ENCODE measurements at places on chromosomes 12 and 14. TPM values are rescaled to one million over a fixed set of nuclear protein-coding genes. Genes with fewer than 3 reads are reported as not detected.

DNA sequence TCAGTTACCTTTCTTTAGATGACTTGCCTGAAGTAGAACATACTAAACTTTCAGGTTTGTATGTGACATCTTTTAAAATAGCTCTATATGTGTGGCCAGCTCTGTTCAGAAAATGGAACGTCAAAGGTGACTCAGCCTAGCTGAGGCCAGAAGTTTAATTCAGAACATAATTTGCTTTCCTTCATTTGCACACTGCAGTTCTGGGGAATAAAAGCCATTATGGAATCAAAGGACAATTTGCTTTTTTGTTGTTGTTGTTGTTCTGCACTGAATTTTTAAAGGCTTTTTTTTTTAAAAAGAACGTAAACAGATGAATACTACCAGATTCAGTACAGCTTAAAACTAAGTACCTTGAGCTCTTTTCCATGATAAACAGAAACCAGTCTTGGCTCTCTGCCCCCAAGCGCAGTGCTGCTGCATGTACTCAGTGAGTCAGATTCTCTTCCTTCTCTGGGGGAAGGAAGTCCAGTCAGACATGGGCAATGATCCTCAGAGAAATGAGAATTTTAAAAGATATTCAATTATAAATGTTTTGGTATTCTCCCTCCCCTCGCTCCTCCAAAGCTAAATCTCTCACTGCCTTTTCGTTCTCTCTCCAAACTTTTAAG is 644.2 kb downstream of the NOVA1 start:
- DNase-seq, result peak; percentile 36

DNA sequence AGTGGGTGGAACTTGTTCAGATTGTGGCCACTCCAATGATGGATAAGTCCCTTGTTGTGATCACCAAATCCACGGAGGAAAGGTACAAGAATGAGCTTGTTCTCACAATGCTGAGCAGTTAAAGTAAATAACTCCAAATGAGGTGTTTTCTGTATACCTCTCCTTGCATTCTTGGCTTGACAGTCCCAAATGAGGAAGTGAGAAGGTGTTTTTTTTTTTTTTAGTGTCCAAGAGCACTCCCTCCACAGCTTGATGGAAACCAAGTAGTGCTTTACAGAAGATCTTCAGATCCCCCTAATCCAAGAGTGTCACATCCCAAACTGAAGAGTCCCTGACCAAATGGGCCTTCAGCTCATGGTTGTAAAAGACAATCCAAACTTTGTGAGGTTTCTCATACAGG is 153.6 kb downstream of the ATP23 start:
- no peak for DNase-seq

DNA sequence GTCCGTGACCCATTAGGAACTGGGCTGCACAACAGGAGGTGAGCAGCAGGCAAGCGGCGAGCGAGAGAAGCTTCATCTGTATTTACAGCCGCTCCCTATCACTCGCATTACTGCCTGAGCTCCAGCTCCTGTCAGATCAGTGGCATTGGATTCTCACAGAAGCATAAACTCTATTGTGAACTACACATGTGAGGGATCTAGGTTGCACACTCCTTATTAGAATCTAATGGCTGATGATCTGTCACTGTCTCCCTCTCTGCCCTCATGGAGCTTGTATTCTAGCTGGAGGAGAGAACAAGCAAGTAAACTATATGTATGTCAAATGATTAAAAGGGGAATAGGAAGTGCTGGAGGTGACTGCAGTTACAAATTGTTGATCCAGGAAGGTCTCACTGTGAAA is 479.1 kb downstream of the EGLN3 start:
- DNase-seq, result no peak

Gene IPO4
- total RNA-seq, result 25.7 TPM

DNA sequence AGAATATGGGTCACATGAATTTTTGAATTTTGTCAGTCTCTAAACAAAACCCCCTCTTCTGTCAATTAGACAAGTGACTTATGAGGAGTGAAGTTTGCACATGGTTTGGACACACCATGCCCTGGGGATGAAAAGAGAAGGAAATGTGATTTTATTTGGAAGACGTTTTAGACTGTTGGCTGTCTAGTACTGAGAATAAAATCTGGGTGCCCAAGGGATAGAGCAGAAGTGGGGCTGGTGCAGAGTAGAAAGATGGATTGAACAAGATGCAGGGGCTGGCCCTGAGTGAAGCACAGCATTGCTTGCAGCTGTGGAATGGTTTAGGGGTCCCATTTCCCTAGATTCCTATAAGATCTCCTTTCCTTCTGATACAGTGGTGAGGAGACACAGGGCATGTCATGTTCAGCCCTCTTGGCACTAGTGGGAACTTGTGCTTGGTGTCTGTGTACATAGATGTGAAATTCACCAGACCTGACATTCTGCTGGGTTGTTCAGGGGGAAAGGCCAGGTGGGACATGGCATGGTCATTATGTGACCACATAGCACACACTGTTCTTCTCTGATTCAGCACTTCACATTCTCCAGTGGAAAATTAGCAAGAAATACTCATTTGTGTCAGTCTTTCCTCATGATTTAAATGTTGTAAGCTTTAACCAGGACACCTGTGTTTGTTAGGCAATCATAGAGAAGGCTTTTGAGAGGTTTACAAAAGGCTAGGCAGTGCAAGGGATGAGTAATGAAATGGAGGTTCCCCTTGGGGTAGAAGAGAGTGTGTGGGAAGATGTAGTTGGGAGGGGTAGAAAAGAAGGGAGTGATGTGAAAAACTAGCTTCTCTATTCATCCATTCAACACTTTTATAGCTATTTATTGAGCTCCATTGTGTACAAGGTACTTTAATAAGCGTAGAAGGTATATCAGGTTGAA is 202.3 kb upstream of the IGF1 start:
- DNase-seq, result no peak

GRCh38 chr12:19624491-19624890 is 185.2 kb downstream of the AEBP2 start:
- DNase-seq, result no peak

GRCh38 chr12:66269757-66270383 is 32.4 kb upstream of the HELB start:
- peak; percentile 37 for DNase-seq

Gene SRSF5
- total RNA-seq, result 308 TPM

Data from tibial nerve (tissue), 4 donors.